ENCODE measurements at places on chromosomes 7 and 10.

- DNase-seq: no peak
Measured at GRCh38 chr7:123260428-123260960, 60.7 kb upstream of the SLC13A1 start.

DNA sequence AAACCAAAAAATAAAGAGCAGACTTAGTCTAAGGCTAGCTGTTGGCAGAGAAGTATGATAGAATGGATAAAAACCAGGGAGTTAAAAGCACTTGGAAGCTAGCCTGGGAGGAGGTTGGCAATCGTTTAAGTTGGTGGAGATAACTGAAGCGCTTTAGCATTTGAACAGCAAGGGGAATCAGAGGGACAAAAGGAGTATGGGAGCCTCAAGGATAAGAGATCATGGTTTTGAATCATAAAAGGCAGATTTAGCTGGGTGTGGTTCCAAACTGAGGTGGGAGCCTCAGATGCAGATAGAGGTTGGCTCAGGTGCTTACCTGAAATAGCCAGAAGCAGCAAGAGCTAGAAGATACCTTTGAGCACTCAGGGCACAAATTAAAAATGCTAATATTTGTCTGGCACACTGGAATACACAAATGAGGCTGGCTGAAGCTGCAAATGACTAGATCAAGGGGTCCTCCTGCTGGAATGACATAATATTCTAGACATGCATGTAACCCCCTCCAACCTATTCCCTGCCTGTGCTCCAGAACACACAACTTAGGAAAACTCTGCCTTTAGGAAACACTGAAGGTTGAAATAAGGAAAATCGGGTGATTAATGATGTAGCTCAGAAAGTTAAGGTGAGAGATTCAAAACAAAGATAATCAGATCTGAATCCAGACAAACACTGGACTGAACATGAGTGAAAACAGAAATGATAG lies 372.3 kb upstream of the LRRN3 start:
- no peak for DNase-seq

DNA sequence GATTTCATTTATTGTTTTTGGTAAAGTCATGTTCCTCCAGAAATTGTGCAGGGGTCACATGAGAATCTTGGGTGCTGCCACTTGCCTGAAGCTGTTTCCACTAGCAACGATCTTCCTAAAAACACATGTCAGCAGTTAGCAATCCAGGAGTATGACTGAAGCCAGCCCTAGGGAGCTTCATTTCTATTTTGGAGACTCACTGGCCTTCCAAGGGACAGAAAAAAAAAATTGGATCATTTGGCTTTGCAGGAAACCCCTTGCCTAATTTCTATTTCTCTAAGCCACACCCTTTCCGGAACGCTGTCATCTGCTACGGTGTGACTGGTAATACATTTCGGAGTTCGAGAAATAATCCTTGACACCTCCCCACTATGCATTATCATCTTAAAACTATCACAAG lies 204.7 kb downstream of the TAX1BP1 start:
- DNase-seq: no peak

DNA sequence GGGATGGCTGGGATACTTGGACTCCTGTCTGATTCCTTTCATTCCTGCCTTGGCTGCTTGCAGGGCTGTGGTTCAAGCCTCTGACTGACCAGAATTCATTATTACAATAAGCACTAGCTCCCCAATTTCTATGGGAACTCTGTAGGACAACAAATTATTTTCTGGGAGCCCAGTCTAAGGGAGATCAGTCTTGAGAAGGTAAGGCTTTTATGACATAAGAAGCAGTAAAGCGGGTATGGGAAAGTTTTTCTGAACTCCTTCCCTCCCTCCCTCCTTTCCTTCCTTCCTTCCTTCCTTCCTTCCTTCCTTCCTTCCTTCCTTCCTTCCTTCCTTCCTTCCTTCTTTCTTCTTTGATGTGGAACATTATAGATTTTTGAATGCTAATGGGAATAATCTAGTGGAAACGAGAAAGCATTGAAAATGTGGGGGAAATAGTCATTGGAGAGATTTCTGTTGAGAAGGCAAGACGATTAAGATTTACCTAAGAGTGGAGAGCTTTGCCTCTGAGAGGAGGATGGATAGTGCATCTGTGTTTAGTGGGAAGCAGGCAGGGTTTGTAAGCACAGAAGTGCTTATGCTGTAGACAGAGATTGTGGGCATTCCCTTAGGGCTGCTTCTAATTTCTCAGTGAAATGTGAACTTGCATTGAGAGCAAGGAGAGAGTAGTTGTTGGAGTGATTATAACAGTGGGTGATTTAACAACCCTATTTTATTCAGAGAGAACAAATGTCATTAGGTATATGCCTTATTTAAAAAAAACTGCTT lies 201.5 kb downstream of the DNAJB9 start:
- DNase-seq: no peak

- peak; percentile 35 for DNase-seq
Measured at GRCh38 chr10:84140036-84140379, 699 bp downstream of the GHITM start.

All from amniotic epithelial cell (primary cell).